ENCODE measurements at places on chromosomes 4 and X. TPM values are rescaled to one million over a fixed set of nuclear protein-coding genes. Genes with fewer than 3 reads are reported as not detected.
A peak's percentile ranks its signal among the peaks of the same experiment; 100 is the strongest.

HSFX4 gene
- not detected for total RNA-seq

CLOCK gene
- total RNA-seq: 34.9 TPM

PLP2 gene
- 2.0 TPM for total RNA-seq

ANXA10 gene
- not detected for total RNA-seq

HEPH gene
- 25.8 TPM for total RNA-seq

MAGEA2B gene
- total RNA-seq: not detected

POF1B gene
- total RNA-seq: 0.09 TPM

TMPRSS11D gene
- not detected for total RNA-seq

DNA sequence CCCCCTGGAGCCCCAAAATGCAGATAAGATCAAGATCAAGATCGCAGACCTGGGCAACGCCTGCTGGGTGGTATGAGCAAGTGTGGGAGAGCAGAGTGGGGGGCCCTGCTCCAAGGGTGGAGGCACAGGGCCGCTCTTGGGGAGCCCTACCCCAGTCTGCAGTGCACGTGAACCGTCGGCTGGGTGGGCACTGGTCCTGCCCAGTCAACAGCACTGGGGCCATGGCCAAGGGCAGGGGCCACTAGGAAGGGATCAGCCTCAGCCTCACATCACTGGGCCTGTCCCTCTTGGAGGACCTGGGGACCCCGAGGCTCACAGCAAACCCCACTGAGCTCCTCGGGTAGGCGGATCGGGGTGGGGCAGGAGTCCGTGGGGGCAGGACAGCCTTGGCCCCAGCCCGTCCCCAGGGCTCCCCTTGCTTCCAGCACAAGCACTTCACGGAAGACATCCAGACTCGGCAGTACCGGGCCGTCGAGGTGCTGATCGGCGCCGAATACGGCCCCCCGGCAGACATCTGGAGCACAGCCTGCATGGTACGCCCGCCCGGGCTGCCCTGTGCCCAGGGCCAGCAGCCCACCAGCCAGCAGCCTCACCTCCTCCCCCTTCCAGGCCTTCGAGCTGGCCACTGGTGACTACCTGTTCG lies 3.6 kb downstream of the SRPK3 start:
- DNase-seq: no peak

- no peak for DNase-seq
These were observed 8.3 kb upstream of the PIM2 start for GRCh38 chrX:48927123-48927522.

DNA sequence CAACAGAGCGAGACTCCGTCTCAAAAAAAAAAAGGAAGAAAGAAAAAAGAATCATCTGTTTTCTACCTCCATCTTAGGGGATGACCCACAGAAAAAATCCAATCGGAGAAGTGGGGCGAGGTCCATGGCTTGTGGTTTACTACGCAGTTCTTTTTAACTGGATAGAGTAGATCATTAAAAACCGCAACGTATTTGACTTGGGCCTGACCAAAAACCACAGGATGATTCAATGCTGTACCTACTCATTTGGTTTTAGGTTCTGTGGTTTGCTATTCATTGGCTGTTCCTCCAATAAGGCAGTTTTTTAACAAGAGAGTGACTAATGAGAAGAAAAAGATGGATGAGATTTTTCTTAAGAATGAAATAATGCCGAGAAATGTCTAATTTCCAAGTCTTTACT lies 83.7 kb downstream of the FREM3 start:
- no peak for DNase-seq

DNA sequence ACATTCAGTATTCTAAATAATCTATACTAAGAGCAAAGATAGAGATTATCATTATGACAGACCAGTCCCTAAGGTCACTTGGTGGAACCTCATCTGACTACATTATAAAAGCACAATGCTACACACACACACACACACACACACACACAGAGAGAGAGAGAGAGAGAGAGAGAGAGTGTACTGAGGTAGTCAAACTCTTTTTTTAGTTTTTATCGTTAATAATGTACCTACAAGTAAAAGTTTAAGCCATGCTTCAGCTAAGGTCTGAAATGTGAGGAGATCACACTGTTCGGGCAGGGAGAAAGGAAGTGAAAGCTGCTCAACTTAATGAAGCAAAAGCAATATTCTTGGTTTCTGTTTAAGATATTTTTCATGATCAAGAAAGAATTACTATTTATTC lies 75.8 kb upstream of the CCDC160 start:
- DNase-seq: no peak

GRCh38 chrX:47197526-47197925 lies 3.9 kb downstream of the UBA1 start:
- DNase-seq: no peak

DNA sequence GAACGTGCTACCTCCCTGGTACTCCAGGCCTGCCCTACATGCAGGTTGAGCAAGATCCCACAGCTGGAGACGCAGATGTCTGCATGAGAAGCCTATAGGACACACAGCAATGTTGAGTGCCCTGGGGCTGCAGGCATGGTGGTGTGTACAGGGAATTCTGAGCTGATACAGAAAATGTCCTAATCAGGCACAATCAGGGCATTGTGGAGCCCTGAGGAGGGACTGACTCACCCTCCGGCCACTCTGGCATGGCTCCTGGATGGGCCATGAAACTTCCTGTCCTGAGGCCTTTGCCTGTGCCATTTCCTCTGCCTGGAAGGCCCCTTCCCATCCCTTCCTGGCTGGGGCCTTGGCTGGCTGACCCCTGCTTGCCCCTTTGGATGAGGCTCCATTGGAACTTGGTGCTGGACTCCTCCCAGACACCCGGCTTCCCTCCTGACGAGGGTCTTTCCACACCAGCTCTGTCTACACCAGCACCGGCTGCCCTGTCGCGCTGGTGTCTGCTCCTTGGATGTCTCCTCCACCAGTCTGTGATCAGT lies 16.7 kb upstream of the AFAP1 start:
- DNase-seq: no peak

GRCh38 chr4:2723751-2724150 lies 32.4 kb downstream of the TNIP2 start:
- DNase-seq: no peak

- peak; percentile 31 for DNase-seq
These were observed 5.4 kb upstream of the GTPBP6 start for GRCh38 chrX:323721-324628.

- no peak for DNase-seq
These were observed 259.2 kb downstream of the GPC3 start for GRCh38 chrX:133726211-133726630.
